ENCODE measurements at places on chromosomes 12 and 14. TPM values are rescaled to one million over a fixed set of nuclear protein-coding genes. Genes with fewer than 3 reads are reported as not detected.

RBP5 gene
- total RNA-seq, result 0.55 TPM

HRK gene
- total RNA-seq, result not detected

GRCh38 chr12:51450333-51450732 is 25.7 kb downstream of the SLC4A8 start:
- DNase-seq, result no peak

GRCh38 chr12:68378872-68379606 is 46.9 kb upstream of the MDM1 start:
- DNase-seq, result peak; percentile 61

DNA sequence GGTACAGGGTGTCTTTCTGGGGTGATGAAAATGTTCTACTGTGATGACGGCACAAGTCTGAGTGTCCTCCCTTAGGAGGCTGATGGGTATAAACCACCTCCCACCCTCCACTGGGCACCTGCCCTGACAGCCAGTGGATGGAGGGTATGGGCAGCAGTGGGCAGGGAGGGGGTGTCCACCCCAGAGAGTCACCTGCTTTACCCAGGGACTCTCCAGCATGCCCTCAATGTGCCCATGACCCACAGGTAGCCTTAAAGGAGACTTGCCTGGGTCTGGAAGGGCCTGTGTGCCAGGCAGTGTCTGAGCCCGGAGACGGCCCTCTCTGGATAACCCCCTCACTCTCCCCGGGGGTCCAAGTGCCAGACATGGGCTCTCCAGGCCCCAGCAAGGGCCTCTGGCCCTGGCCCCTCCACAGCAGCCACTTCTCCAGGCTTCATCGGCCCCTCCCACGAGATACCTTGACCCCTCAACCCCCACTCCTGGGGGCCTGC is 38.8 kb downstream of the CCNK start:
- no peak for DNase-seq

LRP1-AS gene
- not detected for total RNA-seq

DNA sequence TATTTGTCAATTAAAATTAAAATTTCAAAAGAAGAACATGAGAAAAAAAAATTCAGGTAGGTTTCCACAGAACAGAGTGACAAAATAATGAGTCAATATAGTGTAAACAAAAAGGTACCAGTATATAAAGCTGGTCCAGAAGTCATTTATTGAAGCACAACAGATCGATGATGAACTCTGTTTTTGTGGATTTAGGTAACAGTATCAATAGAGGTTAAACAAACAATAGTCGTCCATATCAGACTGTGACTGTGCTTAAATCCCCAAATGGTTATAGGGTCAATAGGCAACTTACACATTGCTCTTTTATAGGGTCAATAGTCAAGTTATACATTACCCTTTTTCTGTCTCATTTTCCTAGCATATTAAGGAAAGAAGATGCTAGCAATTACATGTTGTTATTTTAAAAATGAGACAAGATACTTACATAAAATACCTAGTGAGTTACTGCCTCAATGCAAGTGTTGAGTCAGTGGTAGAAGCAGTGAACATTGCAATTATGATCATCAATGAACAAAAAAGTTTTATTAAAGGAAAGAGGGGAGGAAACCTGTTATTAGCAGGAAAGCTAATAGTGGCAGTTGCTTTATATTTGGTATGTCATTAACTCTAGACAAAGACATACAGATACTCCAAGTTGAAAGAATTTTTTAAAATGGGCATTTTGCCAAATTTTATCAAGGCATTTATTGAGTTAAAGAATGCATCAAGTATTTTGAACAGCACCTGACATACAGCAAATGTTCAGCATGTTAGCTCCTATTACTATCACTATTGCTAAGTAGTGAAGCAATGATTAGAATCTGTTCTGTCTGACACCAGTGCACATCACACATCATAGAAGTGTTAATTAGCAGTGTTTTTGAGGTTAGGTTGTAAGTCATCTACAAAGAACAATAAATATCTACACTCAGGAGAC is 102.9 kb downstream of the CCER1 start:
- DNase-seq, result no peak

- no peak for DNase-seq
These were observed 69.9 kb downstream of the PPM1H start for GRCh38 chr12:62865065-62865464.

DNA sequence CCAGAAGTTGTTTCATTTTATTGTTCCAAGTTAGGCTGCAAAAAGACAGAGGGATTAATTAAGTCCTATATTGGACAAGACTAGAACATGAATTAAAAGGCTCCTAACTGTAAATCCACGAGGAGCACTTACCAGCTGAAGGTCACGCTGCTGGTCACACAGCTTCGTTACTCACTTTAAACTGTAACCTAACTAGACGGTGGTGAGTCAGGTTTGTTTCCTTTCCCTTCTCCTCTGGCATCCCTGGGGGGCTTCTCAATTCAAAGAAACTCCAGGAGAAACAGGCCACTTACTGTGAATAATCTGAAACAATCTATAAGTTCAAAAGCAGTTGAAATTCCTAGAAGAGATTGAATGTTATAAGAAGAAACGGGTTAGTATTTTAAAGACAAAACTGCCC is 331.4 kb downstream of the BCAT1 start:
- DNase-seq, result no peak

- no peak for DNase-seq
These were observed 138.7 kb upstream of the DYRK2 start for GRCh38 chr12:67509666-67510386.

DNA sequence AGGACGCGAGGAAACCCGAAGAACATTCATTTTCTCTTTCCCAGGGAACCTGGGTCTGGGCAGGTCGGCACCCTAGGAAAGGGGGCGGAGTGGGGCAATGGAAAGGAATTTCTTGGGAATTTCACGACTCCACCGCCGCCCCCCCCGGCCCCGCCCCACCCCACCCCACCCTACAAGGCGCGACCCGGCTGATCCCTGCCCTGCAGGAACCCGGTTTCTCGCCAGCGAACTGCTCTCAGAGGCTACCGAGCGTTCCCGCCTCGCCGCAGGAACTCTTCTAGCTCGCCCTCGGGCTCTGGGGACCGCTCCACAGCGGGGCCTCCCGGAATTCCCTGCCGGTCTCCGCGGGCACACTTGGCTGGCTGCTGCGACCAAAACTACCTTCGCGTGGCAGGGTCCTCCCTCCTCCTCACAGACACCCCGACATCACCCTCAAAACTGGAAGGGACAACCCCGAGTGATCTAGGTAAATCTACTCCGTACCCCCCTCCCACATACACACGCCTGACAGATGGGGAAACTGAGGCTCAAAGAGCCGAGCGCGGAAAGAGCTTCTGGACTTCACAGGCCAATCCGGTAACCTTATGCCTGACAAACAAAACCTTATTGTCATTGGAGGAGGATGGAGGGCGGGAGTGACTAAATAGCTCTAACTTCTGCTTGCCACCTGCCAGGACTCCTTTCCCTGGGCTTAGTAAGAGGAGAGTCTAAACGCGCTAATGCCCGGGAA is 785 bp upstream of the ACTN1 start:
- peak; percentile 61 for DNase-seq

DNA sequence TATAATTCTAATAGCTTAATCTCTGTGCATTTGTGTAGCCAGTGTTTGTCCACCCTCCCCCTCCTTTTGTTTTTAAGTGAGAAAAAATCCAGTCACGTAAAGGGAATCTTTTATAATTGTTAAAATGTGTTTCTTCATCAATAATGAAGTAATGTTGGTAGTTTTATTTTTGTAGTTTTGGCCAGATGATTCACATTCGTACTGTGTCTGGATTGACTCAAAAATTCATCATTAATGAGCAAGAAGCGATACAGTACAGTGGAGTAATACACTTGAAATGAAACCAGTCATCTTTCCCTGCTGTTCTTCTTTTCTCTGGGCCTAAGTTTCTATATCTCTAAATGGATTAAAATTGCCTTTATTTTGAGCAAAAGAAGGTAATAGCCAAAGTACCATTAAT is 86.5 kb downstream of the SRGAP1 start:
- no peak for DNase-seq

FITM1 gene
- 1.6 TPM for total RNA-seq

- DNase-seq, result no peak
These were observed 18.6 kb upstream of the TDRD9 start for GRCh38 chr14:103909531-103910261.

GRCh38 chr14:33834466-33835260 is 116.2 kb downstream of the EGLN3 start:
- DNase-seq, result no peak
